ENCODE measurements at places on chromosomes 12 and 14.

DNA sequence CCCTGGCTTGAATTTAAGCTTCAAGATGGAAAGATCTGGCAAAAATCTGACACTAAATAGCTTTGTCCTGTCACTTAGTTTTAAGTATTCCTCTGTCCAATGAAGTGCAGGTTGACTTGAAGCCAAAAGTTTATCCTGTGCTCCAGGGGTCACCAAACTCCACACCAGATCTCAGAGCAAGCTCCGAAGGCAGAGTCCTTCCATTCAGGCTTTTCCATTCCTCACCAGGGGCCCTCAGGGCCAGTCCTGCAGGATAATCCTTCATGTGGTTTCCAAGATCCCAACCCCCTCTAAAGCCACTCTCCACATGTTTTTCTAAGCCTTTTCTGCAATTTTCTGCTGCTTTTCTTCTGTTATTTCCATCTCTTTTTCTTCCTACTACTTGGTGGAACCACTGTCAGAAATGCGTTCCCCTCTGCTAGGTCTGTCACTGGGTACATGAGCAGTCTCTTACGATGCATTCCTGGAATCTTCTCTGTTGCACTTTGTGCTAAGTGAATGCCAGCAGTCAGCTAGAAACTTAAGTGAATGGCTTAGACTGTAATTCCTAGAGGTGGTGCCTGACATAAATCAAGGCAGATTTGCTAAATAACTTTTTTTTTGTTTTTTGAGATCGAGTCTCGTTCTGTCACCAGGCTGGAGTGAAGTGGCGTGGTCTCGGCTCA, 251.4 kb downstream of the MSRB3 start:
- DNase-seq: no peak

DNA sequence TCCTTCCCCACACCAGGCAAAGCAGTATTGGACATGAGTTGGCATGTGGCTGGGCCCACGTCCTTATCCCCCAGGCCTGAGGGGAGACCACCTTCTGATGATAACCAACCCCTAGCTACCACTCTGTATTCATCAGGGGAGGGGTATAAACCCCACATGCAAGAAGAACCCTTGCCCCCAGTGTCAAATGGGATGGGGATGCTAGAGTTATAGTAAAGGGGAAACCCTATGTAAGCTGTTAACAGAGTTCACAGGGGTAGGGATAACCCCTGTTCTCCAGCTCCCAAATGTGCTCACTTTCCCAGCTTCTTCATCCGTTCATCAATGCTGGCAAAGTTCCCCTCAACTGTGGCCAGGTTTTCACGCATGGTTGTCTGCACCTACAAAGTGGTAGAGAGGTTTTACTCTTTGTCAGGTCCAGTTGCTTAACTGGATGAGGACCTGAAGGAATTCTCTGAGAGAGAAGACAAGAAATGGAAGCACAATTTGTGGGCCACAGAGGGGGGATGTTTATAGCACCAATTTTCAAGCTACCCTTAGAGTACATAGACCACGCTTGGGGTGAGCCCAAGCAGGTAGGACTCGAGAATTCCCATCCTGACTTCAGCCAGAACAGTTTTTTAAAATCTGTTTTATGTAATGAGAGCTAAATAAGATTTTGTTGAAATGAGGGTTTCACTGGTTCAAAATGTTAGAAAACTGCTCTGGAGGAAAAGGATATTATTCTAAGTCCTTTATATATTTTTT, 7.9 kb downstream of the MBD6 start:
- DNase-seq: no peak

DNA sequence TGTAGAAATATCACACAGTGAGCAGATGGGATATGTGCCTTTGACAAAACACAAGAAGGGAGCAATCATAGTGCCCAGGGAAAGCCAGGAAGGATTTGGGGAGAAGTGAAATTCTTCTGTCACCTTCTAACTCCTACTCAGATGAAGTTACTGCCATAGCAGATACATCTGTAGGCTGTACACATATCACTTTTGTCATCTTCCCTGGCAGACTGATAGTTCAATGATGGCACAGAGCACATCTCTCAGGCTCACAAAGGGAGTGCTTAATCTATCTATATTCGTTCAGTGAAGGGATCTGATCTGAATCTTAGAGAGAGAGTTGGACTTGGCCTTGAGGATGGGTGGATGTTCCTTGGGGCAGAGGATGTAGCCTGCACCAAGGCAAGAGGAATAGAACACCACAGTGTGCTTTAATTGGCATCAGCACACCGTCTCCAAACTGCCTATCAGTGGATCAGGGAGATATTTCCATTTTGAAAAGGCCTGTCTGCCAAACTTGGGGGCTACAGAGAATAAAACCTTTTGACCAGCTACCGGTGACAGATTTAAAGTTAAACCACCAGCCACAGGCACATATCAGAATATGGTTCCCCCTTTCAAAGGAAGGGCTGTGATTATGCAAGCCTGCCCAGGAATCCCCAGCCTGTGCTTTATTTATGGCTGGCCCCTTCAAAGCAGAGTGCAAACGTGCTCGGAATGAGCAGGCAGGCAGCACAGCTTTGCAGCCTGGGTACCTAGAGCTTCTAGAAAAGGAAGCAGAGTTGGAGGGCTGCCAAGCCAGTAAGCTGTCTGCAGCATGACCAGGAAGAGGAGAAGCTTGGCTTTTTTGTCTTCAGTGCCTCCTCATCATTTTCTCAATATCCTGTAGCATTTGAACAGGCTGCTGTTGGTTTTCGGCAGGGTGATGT, 165.5 kb upstream of the DYRK2 start:
- peak; percentile 41 for DNase-seq

GRCh38 chr12:3389986-3390385, 101.0 kb upstream of the PRMT8 start:
- no peak for DNase-seq

DNA sequence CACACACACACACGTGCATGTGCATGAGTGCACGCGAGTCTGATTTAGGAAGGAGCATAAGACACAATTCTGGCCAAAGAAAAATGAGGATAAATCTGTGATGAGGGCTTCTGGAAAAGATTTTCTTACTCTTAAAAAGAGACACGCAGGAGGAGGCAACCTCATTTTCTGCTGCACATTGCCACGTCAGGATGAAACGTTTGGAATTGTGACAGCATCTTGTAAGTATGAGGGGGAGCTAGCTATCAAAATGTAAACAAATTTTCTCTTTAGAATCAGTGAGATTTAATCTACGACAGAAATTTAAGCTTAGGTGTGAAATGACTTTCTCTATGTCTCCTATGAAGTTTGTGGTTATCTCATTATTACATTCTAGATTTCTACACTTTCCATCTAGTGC, 31.1 kb upstream of the NUBPL start:
- DNase-seq: no peak

DNA sequence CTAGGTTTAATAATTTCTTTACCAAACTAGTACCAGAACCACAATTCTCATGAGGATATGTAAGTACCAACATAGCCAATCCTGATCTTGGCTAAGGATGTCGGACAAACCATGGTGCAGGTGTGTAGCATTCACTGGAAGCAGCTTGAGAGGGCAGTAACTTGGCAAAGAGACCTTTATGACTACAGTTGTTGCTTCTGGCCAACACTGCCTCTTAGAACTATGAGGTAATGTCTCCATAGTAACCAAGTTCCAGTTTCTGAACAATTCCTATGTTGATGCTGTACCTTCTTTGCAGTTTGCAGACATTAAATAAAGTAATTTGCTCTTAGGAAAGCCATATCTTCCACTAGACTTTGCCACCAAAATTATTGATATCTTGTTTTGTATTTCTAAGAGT, at the start of gene LMNTD1:
Gene LMNTD1, minus strand, starts transcription at position 186 of the 400 bp plus-strand sequence. CDS start 324 bp downstream, outside the sequence.
- no peak for DNase-seq

DNA sequence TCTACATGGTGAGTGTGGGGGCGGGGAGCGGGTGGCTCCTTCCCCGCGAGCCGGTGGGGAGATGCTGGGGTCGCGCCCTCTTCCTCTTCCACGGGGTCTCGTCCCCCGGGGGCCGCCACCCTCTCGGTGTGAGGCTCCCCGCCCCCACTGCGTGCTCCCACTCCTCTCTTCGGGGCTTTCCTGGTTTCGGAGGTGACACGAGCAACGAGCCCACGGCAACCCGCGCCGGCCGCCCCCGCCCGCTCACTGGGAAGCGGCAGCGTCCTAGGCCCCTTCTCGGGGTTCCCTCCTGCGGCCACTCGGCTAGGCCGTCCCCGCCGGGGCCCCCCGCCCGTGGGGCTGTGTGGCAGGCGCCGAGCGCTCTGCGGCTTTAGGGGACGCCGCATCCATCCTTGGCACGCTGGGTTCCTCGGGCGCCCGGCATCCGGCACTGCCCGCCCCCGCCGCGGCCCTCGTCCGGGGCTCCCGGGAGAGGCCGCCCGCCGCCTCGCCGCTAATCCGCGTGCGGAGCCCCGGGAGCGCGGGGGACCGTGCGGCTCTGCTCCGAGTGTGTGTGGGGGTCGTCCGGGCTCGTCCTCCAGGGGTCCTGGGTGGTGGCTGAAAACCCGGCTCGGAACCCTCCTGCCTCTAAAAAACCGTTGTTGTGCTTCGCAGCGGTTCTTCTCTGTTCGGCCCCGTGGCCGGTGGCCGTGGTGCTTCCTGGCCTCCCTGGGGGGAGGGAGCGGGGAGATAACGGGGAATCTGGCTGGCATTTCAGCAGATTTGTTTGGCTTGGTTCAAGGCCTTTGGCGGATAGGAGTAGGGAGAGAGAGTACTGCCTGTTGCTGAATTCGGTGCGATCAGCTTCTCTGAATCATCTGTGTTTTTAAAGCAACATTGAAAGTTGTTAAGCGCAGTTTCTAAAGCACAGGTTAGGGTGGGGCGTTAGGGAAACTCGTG, 1.0 kb downstream of the PCNX1 start:
- peak; percentile 39 for DNase-seq

GRCh38 chr12:88924162-88924561, 343.9 kb upstream of the KITLG start:
- DNase-seq: no peak

- no peak for DNase-seq
Observed at GRCh38 chr12:102917026-102917787, at the start of gene PAH. Gene PAH (minus strand): TSS chr12:102917244. CDS start chr12:102917130, 114 bp downstream.

- no peak for DNase-seq
Observed at GRCh38 chr12:31736472-31736871, 7.7 kb upstream of the AMN1 start.

DNA sequence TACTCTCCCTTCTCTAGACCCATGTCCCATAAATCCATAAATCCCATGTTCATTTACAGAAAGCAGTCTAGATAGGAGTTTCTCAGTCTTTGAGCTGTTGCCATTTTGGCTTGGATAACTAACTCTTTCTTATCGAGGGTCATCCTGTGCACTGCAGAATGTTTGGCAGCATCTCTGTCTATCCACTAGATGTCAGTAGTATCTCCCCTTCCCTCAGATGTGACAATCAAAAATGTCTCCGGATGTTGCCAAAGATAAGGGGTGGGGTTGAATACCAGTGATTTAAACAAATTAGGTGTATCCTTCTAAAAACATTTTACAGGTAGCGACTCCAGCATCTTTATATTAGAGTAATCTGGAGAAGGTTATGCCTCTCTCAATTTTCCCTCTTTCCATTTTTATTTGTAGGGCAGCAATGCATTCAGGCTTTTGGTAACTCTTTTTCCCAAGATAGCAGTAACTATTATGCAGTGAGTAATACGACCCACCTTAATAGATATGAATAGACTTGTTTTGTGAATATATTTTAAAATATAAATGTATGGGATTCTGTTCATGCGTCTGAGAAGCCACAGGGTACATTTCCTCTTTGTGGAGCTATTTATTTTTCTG, 100.7 kb downstream of the LRRK2 start:
- DNase-seq: peak; percentile 78

GRCh38 chr12:67052981-67053380, 216.2 kb upstream of the CAND1 start:
- no peak for DNase-seq

- no peak for DNase-seq
Observed at GRCh38 chr12:29147731-29148595, 1.1 kb upstream of the FAR2 start.

DNA sequence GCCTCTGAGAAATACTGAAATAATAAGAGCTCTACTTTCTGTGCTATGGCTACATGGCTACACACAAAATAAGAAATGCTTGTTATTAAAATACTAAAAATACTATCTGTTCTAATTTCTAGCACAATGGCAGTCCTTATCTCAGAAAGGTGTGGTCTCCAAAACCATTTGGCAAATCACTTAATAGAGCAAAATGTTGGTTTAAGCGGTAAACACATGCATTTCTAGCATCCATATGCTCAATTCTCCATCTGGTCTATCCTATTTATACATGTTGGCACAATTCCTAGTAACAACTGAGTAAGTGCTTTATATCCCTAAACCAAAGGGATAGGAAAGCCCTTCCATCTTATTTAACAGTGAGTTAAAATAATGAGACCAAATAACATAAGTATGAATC, 107.0 kb downstream of the PAPLN start:
- peak; percentile 98 for DNase-seq

GRCh38 chr12:52713960-52714886, 10.9 kb upstream of the KRT77 start:
- DNase-seq: no peak

- peak; percentile 52 for DNase-seq
Observed at GRCh38 chr12:3247629-3248161, 170.5 kb downstream of the TSPAN9 start.

DNA sequence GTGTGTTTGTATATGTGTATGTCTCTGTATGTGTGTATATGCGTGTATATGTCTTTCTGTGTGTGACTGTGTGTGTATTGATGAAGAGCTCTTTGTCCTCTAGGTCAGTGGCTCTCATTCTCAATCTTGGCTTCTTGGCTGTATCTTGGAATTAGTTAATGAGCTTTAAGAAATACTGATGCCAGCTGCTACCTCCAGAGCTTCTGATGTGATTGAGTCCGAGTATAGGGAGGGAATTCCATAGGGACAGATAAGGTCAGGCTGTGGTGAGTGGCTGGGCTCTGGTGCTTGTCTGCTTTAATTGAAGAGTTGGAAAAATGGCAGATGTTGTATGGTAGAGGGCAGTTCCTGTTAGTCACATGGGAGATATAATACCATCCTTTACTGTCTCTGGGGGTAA, 140.1 kb downstream of the C12orf75 start:
- DNase-seq: no peak

All from NCI-H2171 treated with DMSO at 0.1 percent for 48 hours (cell line).